ENCODE measurements at places on chromosomes 2 and 18.

GRCh38 chr2:218811382-218811781, 20.2 kb downstream of the PRKAG3 start:
- no peak for DNase-seq

DNA sequence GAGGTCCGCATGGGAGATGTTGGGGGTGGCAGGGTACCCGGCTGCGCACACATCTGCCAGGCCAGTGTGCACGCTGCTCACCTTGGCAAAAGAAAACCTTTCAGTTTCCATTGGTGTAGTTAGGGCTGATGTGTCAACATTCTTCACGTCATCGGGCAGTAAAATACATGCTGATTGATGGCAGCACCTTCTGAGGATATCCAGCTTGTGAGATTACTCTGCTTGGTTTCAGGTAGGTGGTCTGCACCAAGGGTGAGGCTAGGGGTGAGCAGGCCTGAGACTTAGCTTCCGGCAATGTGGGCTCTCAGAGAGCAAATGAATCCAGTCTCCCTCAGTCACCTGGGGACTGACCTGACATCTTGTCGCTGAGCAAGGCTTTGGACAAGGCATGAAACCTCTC, 19.3 kb upstream of the ACKR3 start:
- no peak for DNase-seq

GRCh38 chr2:190978389-190979053, 35.5 kb downstream of the STAT1 start:
- DNase-seq = peak; percentile 65

DNA sequence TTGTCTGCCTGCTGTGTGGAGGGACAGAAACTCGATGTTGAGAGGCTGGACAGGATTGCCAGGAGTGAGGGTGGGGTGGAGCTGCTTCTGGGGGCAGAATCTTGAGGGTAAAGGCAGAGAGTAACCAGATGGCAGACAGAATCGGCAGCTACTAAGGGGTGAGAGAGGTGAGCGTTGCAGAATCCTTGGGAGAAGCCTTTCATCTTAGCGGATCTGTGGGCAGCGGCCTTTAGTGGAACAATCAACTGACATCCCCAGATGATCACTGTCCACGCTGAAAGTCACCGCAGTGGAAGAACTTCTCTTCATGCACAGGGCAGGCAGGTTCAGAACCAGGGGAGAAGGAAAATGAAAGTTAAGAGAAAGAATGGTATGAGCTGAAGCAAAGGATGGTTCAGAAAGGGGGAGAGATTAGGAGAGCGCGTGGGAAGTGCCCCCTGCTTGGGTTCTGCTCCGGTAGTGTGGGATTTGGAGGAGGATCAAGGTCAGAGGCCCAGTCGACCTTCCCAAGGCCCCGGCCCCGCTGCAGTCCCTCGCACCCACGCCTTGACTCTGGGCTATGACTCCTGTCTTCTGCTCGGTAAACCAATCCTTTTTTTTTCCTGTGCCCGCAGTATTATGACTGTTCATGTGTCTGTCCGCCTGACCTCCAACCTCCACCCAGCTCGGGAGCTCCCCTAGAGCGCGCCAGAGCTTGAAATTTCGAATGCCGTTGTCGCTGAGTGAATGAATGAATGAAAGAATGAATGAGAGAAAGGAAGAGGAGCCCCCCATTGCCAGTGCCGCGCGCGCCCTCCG, 584 bp downstream of the BOLA3 start:
- DNase-seq = peak; percentile 14

GRCh38 chr18:519019-519879, 18.7 kb upstream of the COLEC12 start:
- DNase-seq = peak; percentile 49

GRCh38 chr2:206937555-206937954, 1.8 kb upstream of the CPO start:
- DNase-seq = no peak

- no peak for DNase-seq
Observed at GRCh38 chr2:175539122-175539521, 357.6 kb upstream of the ATP5MC3 start.

DNA sequence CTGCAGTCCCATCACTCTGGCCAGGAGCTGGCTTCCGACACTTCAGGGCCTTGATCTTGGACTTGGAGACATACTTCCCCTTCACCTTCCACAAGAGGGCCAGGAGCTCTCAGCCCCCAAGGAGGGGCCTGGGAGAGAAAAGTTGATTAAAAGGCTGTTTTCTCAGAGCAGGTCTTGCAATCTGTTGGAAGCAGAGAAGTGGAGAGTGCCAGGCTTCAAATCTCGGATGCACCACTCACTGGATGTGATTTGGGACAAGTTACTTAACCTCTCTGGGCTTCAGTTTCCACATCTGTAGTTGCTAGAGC, 255.3 kb downstream of the CYP26B1 start:
- DNase-seq = no peak

DNA sequence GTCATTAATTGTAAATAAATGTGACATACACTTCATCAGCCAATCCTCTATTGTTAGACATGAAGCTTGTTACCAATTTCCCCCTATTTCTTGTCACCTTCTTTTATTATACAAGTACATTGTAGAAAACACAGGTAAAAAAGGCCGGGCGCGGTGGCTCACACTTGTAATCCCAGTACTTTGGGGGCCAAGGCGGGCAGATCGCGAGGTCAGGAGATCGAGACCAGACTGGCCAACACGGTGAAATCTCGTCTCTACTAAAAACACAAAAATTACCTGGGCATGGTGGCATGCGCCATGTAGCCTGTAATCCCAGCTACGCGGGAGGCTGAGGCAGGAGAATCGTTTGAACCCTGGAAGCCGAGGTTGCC, 42.7 kb upstream of the UBE2F start:
- no peak for DNase-seq

- DNase-seq = no peak
Observed at GRCh38 chr18:57791911-57792310, 11.2 kb downstream of the ATP8B1 start.

GRCh38 chr2:31525876-31526275, 54.9 kb downstream of the SRD5A2 start:
- DNase-seq = no peak

DNA sequence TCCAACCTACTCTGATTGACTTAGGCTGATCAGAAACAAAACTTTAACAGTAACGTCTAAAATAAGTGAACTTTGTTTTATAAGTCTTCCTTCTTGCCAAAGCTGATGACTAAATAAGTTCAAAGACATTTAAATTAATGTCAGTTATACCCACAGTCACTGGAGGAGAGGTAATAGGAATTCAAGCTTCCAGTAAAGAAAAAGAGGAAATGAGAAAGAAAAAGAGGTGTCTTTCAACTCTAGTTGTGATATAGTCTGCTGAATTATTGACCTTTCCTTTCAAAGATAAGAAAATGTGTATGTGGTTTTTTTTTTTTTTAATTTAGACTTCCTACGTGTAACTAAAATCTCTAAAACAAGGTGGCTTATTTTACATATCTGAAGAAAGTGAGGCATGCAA, 191.5 kb downstream of the SLC8A1 start:
- DNase-seq = no peak

GRCh38 chr2:171225302-171225980, 64.7 kb upstream of the TLK1 start:
- DNase-seq = peak; percentile 89
